Activated CD4-positive, alpha-beta T cell treated with anti-CD3 and anti-CD28 coated beads for 24 hours (primary cell): ENCODE measurements at places on chromosomes 7 and 10.

- DNase-seq = no peak
Measured at GRCh38 chr7:109246330-109247077, 676.8 kb downstream of the DNAJB9 start.

DNA sequence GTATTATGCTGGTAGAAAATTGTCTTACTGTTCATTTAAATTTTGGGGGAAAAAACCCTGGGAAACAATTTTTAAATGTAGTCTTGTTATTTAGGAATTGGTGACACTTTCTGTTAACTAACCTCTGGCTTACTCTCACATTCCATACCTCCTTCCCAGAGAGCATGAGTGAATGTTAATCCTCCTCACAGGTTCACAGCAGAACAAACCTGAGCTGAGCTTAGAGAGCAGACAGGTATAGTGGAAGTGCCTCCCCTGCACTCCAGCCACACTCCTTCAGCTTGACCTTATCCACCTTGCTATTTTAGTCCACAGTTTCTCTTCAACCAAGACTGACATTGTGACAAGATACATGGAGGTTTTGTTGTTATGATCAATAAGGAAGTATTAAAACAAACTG, 235.9 kb downstream of the FOXP2 start:
- DNase-seq = no peak

DNA sequence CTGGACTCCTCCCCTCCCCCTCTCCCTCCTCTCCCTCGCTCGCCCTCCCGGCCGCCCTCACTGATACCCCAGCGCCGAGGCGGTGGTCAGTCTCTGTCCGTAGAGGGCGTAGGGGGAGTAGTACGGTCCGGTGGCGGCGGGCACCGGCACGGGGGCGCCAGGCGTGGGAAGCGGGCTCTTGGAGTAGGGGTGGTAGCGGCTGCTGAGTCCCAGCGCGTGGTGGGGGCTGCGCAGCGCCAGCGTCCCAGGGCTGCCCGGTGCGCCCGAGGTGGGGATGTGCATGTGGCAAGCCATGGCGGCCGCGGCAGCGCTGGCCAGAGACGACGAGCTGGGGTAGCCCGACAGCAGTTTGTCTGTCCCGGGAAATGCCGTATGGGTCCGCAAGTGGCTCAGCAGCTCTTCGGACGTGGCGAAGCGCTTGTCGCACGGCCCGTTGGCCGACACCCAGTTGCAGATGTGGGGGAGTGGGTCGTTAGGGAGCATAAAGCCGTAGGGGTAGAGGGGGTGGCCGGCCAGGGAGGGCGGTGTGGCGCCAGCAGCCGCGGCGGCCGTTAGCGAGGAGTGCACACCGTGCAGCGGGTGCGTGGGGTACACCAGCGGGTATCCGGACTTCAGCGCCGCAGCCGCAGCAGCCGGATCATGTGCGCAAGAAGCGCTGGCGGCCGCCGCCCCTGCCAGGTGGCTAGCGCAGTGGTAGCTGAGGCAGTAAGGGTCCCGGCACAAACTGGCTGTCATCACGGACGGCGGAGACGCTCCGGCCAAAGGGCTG, 2.7 kb downstream of the ZNF503 start:
- no peak for DNase-seq

GRCh38 chr7:107711301-107711700, 32.6 kb upstream of the CBLL1 start:
- no peak for DNase-seq

- no peak for DNase-seq
Measured at GRCh38 chr10:58382489-58382995, 2.7 kb upstream of the TFAM start.

GRCh38 chr10:109237050-109237449, 686.3 kb downstream of the XPNPEP1 start:
- DNase-seq = no peak

DNA sequence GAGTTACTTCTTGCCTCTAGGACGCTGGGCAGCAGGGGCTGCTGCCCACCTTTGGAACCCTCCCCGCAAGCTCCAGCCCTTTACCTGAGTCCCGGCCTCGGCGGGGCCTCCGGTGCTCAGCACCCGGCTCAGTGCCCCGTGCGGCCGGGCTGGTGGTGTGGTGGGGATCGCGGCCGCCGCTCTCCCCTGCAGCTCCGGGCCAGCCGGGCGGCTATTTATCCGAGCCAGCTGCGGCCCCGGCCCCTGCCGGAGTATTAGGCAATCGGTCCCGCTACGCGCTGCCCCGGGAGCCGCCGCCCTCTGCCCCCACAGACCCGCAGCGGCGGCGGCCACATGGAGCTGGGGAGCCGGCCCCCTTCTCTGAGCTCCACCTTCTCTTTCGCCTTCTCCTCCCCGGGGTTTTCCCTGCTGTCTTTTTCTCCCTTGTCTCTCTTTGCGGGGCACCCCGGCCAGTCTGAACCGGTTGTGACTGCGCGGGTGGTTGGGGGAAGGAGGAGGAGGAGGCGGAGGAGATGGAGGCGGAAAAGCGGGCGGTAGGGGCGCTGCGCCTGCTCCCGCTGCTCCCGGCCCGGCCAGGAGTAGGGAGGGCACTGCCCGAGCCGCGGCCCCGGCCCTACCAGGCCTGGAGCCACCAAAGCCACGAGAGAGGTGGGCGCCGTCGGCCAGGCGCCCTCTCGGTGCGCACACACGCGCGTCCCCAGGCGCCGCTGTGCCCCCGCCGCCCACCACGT, at the start of gene SLC16A9:
SLC16A9 (minus strand) TSS at position 456 of the 731 bp plus-strand sequence. CDS start 25,559 bp downstream, outside the sequence.
- DNase-seq = peak; percentile 24

DNA sequence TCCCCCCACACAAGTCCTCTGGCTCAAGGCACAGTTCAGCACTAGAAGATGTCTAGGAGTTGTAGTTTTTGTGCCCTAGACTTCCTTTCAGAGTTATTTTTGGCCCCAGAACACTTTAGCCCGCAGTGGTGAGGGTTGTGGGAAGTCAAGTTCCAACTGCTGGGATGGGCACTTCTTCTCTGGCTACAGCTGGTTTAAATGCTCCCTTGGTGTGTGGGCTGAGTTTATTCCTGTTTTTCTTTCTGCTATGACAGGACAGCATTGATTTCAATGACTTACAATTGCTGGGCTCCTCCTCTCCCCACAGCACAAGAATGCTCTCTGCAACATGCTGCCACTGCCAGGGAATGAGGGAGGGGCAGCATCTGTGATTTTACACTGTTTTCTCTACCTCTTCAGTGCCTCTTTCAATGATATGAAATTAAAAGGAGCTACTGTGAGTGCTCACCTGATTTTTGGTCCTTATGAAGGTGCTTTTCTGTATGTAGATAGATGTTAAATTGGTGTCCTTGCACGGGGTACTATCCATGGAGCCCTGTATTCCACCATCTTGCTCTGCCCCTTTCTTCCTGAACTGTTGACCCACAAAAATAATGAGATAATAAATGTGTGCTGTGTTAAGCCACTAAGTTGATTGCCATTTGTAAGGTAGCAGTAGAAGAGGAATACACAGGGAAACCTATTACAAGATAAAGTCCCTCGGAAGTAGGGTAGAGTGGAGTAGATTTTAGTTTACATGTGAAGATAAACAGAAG, 56.3 kb downstream of the SLC13A1 start:
- no peak for DNase-seq

- no peak for DNase-seq
Measured at GRCh38 chr7:127884066-127884559, 147.1 kb downstream of the LRRC4 start.

GRCh38 chr10:67698164-67698563, 2.2 kb upstream of the CTNNA3 start:
- DNase-seq = no peak

DNA sequence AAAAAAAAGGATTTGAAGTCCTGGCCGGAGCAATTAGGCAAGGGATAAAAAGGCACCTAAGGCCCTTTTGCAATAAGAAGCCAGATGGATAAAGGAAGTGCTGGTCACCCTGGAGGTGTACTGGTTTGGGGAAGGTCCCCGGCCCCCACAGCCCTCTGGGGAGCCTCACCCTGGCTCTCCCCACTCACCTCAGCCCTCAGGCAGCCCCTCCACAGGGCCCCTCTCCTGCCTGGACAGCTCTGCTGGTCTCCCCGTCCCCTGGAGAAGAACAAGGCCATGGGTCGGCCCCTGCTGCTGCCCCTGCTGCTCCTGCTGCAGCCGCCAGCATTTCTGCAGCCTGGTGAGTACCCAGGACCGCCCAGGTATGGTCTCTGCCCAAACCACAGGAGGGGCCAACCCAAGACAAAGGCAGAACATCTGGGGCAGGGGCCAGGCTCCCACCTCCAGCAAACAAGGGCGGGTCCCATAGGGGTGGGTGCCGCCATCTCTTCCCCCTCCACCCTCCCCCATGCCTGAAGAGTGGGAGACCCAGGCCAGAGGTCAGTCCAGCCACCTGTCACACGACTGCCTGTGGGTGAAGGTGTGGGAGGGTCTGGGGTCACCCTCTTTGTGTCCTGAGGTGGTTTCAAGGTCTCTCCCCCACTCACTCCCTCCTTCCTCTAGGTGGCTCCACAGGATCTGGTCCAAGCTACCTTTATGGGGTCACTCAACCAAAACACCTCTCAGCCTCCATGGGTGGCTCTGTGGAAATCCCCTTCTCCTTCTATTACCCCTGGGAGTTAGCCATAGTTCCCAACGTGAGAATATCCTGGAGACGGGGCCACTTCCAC, at the start of gene PILRB:
PILRB (plus strand) TSS at position 91 of the 830 bp plus-strand sequence; CDS start at position 277, 186 bp downstream.
- no peak for DNase-seq

DNA sequence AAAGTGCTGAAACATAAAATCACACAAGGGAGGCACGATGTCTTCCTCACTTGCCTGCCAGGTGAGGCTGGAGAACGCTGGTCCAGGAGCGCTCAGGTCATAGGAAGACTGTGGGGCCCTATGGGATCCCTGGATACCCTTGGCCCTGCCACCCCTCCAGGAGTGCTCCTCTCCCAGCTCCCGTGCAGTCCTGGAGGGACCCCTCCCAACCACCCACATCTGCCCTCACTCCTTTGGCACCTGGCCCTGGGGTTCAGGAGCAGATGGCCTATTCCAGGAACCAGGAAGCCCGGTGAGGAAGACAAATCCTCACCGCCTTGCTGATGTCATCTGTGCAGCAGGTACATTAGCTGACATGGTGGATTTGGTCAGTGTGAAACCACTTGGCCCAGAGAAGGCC, 3.7 kb upstream of the CXCL12 start:
- no peak for DNase-seq

DNA sequence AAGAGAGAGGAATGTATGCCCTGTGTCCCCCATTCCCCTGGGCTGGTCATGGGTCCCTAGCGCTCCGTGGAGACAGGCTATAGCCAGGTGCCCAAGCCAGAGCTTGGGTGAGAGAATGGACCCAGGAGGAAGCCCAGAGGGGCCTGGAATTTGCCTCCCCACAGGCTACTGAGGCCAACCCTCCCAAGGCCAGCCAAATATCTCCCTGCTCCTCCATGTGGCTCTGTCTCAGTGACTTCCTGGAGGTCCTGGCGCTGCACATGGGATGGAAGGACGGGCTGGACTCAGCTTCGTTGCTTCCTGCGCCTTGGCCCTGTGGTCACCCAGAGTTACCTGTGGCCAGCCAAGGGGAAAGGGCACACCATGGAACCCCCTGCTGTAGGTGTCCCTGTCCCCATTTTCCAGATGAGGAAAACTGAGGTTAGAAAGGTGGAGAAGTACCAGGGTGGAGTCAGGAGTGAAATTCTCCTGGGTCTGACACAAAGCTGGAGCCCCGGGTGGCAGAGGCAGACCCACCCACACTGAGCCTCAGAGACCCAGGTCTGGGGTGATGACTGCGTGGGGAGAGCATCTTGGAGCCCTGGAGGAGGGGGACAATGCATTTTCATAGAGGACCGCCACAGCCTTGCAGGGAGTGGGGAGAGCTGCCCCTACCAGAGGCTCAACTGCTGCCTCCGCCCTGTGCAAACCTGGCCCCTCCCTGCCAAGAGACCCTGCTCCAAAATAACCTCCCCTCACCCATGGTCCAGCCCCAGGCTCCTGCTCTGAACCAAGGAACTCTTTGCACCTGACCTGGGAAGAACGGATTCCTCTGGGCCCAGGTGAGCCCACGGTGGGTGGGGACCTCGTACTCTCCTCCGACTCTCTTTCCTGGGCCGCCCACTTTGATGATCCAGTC, 42.6 kb downstream of the TMEM270 start:
- DNase-seq = no peak

- no peak for DNase-seq
Measured at GRCh38 chr10:27512548-27512947, 8.4 kb downstream of the RAB18 start.

DNA sequence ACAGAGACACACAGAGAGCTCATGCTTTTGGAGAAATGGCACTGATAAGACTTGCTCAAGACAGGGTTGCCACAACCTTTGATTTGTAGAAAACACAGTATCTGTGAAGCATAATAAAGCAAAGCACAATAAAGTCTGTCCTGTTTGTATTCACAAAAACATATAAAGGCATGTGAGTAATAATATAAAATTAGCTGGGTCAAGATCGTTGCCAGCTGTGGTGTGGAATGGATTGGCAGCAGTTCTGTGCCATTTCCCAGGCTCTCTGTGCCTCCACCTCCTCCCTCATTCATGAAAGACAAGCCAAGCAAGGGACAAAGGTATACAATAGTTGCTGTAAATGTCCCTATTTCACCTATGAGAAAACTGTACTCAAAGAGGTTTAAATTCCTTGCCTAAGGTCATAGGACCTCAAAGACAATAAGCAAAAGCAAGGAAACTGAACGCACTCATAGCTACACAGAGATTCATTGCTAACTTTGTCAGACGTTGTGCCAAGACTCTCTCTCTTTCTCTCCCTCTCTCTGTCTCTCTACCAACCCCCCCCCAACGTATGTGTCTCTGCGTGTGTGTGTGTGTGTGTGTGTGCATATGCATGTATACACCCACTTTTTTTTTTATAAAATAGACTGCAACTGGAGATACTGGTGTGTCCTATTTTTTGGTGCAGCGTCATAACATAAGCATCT, 31.8 kb downstream of the CHST3 start:
- no peak for DNase-seq

DNA sequence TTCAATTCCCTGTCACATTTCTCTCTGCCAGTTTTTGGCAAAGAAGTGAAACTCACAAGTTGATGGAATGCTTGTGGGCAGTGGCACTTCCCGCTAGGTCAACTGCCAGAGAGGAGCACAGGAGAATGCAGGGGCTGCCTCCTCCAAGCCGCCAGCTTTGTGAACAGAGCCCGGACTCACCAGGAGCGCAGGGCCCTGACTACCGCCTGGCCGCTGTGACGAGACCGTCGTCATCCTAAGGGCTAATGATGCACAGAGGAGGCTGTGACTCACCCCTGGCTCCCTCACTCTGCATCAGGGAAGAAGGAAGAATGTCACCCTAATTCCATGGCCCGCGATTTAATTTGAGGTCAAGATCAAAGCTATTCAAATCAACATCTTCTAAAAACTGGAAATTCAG, 123.9 kb downstream of the TAX1BP1 start:
- no peak for DNase-seq

GRCh38 chr10:130576427-130576826, 440.2 kb downstream of the GLRX3 start:
- no peak for DNase-seq

DNA sequence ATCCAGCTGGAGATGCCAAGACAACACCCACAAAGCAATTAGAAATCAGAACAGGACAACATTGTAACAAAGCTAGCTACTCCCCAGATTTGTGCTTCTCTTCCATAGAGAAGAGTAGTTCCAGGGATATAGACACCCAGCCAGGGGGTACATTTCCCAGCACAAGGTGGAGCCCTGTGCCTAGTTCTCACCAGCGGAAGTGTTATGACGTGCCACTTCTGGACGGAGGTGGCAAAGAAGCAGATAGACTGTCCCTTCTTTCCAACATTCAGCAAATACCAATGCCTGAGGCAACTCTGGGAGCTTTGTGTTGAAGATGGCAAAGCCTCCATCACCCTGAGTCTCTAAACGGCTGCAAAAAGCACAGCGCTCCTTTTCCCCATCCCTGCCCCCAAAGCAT, 23.4 kb upstream of the GSAP start:
- DNase-seq = no peak

- DNase-seq = no peak
Measured at GRCh38 chr10:128896963-128897362, 570.1 kb upstream of the MGMT start.

GRCh38 chr7:70458745-70459144, 673.2 kb upstream of the GALNT17 start:
- DNase-seq = no peak

GRCh38 chr7:131336956-131337355, 9.3 kb downstream of the MKLN1 start:
- no peak for DNase-seq
